ENCODE measurements at places on chromosomes 2 and 18.

DNA sequence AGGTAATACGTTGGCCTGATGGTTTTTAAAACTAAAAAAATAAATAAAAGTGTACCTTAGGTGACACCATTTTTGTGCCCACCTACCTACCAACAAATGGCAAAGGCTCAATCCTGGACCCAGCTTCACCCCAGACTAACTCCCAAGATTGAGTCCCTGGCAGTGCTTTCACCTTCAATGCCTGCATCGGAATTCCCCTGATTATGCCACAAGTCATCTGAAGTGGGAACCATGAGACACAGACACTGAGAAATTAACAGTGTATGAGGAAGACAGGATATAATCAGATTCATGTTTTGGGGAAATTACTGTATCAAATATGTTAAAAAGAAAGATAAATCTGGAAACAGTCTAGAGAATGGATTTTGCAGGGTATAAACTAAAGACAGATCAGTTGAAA lies 41.6 kb downstream of the ZBTB14 start:
- no peak for DNase-seq

- no peak for DNase-seq
These were observed 871.9 kb upstream of the FSHR start for GRCh38 chr2:50026236-50026635.

DNA sequence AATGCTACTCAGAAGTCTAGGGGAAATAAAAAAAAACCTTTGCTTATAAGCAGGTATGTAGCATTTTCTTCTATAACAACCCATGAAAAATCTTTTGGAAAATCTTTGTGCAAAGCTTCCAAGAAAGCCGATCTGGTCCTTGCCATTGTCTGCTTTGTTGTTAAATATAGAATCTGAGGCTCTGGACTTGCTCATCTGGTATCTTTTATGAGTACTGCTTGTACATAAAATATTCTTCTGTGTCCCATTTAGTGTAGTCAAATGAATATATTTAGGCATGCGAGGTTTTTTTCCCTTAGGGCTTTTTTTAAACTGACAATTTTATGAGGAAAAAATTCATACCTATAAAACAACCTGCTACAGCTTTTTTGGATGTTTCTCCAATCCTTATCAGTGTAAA lies 45.0 kb upstream of the RMND5A start:
- DNase-seq, result no peak

GRCh38 chr2:46008091-46008870 lies 288.9 kb upstream of the EPAS1 start:
- no peak for DNase-seq

DNA sequence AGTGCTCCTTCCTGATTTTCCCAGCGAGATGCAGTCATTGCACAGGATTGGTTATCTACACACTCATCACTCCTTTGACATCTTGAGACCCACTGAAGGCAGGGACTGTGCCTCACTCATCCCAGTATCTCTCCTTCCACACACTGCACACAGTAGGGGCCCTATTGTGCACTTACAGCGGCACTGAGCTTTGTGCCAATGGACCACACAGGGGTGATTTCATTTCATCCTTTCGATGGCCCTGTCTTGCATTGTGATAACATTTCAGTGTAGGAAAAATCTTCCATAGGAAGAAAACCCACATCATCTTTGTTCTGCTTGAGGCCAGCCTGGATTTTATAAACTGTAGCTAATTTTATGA lies 11.0 kb upstream of the LRRFIP1 start:
- DNase-seq, result no peak

GRCh38 chr2:98769114-98769476 lies 38.2 kb upstream of the MGAT4A start:
- DNase-seq, result no peak

DNA sequence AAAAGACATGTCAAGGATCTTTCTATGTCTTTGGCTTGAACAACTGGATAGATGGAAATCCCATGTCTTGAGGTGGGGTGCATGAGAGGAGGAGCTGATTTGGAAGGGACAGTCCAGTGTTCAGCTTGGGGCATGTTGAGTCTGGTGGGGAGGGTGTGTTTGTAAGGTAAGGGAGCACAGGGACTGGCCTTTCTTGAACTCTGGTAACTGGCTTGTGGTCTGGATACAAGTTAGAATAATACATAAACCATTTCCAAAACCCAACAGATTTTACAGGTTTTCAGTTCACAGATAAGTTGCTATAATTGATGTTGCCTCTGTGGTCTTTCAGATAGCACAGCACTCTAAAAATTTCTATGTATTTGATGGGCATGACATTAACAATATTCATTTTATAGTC lies 24.2 kb downstream of the RHBDD1 start:
- DNase-seq, result no peak

- DNase-seq, result no peak
These were observed 113.7 kb downstream of the PRKCE start for GRCh38 chr2:45765007-45765727.

DNA sequence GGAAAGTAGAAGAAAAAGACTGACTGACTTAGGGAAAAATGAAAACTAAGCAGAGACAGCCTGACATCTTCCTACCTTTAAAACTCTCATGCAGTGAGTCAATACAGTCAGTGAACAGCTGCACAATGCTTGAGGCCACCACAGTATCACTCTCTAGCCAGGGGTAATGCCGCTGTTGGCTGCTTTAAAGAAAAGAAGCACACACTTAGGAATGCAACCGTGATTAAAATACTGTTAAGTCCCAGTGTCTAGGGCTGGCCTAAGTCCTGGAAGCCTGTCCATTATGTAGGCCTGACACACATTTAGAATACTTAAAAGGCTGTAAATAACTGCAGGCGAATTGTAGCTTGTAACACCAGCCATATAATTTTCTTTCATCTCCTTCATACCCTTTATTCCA lies 50.7 kb downstream of the SIGLEC15 start:
- no peak for DNase-seq

DNA sequence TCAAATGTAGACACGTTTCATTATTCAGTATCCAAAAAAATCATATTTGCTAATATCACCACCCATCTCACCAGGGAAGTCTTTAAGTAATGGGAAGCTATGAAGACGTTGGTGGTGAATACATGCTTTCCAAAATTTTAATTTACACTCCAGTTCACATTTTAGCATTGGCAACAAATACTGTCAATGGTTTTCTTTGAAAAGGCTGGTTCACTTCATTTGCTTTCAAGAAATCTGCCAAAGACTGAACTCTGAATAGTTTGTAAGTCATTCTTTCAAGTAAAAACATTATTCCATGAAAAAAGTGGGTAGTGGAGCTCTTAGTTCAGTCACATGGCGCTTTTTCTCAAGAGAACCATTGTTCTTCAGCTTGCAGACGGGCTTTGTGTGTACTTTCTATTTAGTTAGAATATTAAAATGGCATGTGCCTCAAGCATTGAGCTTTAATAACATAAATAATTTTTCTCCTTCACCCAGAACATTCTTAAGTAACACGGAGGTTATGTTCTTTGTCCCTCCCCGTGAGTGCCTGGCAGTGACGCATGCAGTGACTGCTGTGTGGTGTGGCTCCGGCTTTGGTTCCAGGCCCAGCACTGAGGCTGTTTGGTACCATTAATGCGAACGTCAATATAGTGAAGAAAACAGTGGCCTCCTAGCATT lies 300.0 kb upstream of the HDAC4 start:
- DNase-seq, result no peak

DNA sequence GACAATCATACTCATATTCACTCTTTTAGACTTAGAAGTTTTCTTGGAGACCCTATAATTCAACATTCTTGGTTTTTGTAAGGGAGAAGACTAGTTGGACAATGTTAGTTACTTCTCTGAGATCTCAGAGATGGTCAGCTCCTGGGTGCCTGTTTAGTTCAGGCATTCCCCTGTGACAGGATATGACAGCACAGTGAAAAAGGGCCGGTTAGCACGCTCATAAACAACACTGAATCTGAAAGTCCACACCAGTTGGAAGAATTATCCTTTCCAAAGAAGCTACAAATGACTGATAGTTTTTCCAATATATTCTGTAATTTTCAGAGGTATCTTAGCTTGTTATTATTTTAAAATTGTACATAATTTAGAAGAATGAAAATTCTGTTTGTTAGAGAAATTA lies 75.7 kb downstream of the ADAM23 start:
- no peak for DNase-seq

GRCh38 chr18:36187193-36187825 lies at the start of gene MOCOS:
TSS of gene MOCOS (plus strand) at chr18:36187497. CDS start at chr18:36187540, 43 bp downstream.
- DNase-seq, result no peak

DNA sequence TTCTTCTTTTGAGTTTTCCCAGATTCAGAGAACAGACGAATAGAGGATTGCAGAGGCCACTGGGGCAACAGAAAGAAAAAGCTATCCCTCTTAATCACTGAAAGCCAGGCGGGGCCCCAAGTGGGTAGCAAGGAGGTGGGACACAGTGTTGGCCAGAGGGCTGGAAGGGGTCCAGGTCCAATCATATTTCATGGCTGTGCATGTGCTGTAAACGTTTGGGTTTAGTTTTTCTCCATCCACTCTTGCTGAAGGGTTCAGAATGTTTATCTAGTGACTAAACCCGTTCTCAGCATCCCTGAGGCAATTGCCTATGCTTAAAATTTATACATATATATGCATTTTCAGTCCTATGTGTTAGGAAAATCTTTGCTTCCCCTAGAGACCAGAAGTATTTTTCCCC lies 99.4 kb upstream of the EPHA4 start:
- DNase-seq, result no peak

GRCh38 chr18:830315-830901 lies 18.4 kb upstream of the YES1 start:
- peak; percentile 12 for DNase-seq

DNA sequence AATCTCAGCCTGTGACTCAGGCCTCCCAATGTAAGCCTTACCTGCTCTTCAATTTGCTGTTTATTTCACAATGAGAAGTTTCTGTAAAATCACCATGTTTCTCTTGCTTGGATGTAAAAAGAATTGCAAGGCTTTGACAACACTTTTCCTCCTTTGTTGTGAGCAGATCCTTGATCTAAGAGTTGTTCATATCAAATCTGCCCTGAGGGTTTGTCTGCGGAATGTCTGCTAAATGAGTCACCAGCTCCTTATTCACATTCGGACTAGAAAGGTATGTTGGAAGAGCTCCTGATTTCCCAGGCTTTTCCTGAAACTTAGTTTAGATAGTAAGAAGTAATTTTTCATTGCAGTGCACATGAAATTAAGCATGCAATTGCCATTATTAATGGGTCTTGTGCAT lies 268.2 kb upstream of the TCF4 start:
- DNase-seq, result no peak

GRCh38 chr2:234725528-234726264 lies 226.1 kb upstream of the SH3BP4 start:
- no peak for DNase-seq

- peak; percentile 38 for DNase-seq
These were observed 39.1 kb downstream of the MRPL35 start for GRCh38 chr2:86238354-86238753.

GRCh38 chr18:48683661-48684060 lies 144.8 kb downstream of the CTIF start:
- no peak for DNase-seq

GRCh38 chr18:61892683-61893308 lies at the start of gene RNF152:
TSS of gene RNF152 (minus strand) at chr18:61893007. CDS start at chr18:61816463, 76,544 bp downstream.
- DNase-seq, result no peak

DNA sequence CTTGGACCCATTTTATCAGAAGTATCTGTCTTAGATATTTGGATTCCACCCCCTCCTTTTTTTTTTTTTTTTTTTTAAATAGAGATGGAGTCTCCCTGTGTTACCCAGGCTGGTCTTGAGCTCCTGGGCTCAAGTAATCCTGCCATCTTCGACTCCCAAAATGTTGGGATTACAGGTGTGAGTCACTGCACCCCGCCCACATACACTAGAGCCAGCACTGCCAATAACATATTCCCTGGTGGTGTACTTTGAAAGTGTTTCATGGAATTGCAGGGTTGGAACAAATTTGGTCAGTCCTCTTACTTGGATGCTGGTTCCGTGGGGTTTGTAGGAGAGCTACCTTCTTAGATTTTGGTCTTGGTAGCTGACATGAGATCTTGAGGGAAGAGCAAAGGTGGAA lies 15.0 kb downstream of the PDCL3 start:
- DNase-seq, result no peak

DNA sequence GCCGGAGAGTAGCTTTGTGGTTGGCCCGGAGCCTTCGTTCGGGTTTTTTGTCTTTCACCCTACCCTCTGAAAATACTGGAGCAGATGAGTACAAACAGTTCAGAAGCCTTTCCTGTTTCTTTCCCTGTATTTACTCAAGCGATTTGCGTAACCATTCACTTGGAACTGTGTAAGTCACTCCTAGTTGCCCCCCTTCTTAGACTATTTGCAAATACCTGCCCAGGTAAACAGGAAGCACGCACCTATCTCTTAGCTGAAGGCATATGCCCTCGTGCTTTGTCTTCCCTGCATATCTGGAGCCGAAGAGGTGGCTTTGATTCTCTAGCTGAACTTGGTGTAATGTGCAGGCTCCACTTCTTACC lies 1.4 kb downstream of the KCNS3 start:
- no peak for DNase-seq

DNA sequence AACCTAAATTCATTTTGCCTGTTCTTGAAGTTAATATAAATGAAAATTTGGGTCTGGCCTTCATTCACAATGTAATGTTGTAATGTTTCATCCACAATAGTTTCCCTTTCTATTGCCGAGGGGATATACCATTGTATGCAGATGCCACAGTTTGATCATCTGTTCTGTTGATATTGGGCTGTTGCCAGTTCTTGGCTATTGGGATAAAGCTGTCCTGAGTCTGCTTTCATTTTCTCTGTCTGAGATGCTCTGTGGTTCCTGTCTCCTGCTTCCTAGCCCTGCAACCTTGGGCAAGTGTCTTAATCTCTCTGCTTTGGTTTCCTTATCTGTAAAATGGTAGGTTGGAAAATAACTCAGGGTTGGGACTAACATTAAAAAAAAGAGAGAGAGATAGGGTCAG lies 25.2 kb downstream of the B3GNT2 start:
- DNase-seq, result no peak

DNA sequence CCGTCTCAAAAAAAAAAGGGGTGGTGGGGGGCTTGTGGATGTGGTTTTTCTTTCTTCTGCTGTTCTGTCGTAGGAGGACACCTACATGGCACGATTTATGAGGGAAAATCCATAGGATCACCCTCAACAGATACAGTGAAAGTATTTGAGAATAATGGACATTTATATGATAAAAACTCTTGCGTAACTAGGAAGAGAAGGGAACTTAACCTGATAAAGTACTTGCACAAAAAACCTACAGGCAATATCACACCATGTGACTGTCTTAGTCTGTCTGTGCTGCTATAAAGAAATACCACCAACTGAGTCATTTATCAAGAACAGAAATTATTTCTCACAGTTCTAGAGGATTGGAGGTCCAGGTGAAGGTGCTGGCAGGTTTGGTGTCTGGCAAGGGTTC lies 21.8 kb upstream of the LAMA1 start:
- no peak for DNase-seq

- no peak for DNase-seq
These were observed 128.8 kb upstream of the KYNU start for GRCh38 chr2:142748559-142749099.

Measured in stimulated activated CD4-positive, alpha-beta T cell treated with anti-CD3 and anti-CD28 coated beads, Interleukin-12 subunit alpha, Interleukin-12 subunit beta, amount 100 ng/mL, for 48 hours (primary cell).